Lower lobe of right lung (tissue), 2 donors: ENCODE measurements at places on chromosomes 5 and 9.

DNA sequence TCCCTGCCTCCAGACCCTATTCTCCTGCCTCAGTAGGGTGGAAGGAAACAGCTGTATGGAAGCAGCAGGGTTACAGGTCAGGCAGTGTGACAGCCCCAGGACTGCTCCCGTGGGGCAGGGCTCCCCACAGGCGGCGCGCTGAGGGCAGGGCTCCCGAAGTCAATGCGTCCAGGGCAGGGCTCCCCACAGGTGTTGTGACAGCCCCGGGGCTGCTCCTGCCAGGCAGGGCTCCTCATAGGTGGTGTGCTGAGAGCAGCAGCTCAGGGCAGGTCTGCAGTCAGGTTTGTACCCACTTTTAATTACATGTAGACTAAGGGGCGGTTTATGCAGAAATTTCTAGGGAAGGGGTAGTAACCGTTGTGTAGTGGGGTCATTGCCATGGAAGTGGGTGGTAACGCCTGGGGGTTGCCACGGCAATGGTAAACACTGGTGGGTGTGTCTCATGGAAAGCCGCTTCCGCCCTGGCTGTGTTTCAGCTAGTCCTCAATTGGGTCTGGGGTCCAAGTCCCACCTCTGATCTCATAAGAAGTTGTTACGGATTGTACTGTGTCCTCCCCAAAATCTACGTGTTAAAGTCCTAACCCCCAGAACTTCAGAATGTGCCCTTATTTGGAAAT is 16.7 kb upstream of the TERT start:
- DNase-seq = peak; percentile 38

- no peak for DNase-seq
These were observed 1.7 kb downstream of the GRIN3A start for GRCh38 chr9:101736717-101737116.

DNA sequence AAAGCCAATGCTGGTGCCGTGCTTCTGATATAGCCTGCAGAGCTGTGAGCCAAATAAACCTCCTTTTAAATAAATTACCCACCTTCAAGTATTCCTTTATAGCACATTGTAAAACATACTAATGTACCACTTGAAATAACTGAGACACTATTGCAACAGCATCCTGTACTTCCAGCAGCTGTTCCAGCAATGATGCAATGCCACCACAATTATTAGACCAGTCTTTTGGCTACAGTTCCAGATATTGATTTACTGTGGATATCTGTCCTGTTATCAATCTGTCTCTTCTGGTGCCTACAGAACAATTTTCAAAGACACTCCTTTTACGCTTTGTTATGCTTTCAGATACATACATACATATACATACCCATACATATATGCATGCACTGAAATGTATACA is 567.9 kb downstream of the TAF11L14 start:
- DNase-seq = no peak

- DNase-seq = no peak
These were observed 85.8 kb downstream of the TAF11L14 start for GRCh38 chr5:17720071-17720470.

DNA sequence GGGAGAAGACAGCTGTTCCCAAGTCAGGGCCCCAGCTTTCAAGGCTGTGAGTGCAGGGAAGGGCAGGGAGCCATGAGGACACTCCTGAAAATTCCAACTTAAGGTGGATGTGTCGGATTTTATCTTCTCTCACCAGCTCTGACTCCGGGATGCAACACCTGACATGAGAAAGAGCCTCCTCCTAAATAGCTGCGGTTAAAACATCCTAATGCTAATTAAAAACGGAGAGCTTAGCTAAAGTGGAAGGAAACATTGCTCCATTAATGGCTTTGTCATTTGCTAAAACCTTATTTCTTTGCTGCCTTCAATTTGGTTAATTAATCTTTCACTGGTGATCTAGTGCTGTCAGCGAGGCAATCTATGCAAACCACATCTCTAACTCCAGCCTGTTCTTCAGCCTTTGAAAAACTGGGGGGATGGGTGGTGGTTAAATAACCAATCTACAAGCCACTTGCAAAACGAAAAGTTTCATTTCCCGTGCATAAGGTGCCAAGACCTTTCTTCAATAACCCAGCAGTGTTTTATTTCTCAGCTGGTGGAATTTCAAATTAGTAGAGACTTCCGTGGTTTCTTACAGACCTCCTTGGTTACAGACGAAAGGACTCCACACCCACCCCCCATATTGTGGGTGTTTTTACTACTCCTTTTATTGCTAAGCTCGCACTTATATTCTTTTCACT is 379.6 kb downstream of the MLLT3 start:
- DNase-seq = no peak

DNA sequence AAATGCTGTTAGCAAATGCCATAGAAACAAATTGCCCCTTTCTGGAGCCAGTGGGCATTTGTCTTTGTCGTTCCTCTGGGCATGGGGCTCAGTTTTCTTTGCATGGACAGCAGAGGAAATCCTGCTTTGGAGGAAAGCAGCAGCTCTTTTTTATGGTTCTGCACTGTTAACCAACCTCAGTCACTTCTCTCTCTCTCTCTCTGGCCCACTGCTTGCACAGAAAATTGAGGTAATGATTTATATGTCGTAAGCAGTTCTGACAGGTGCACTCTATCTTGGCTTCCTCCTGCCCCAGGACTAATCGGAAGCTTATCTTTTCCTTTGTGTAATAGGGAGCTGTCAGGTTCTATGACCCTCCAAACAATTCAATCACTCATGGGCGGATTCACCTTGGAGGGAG is 159.6 kb upstream of the GPR151 start:
- DNase-seq = no peak

DNA sequence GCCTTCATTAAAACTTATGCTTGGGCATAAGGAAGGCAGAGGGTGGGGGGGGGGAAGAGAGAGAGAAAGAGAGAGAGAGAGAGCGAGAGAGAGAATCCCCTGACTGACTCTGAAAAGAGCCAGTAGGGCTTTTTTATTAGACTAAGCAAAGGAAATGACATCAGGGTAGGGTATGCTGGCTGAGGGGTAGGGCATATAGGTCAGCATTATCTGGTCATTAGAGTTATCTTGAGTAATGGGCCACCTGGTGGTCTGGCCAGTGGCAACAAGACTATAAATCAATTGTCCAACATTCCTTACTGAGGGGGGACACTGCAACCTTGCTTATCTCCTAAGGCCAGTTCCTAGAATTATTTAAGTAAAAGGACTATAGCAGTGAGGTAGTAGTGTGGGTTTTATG is 67.2 kb downstream of the TSSK1B start:
- no peak for DNase-seq

DNA sequence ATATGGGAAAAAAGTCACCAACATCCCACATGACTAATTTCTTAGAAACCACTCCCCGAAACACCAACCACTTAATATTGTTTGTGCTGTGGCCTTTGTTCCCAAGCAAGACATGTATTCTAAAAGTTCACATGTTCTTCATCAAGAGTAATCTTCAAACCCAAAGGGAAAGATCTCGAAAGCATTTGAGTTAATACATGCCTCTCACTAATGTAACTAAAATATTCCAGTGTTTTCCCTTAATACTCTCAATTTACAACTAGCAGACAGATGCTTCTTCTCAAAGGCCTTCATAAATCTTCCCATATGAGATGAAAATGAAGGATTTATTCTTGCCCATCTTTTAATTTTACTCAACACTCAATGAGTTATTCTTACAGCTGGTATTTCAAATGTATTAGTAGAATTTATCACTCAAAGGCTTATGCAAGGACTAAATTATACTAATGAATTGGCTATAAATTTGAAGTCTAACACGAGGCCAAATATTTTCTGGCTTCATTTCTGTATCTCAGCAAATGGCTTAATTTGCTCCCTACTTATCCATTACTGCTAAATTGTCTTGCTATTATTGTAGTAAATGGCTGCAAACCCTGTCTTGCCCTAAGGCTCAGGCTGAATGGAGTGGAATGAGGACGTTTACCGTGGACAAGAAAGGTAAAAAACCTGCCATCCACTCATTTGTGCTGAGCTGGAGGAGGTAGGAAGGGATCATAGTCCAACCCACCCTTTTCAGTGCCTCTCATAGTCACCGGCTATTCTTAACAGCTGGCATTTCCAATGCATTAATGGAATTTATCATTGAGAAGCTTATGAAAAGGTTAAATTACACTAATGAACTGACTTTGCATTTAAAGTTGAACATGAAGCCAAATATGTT is 474.4 kb downstream of the RASEF start:
- no peak for DNase-seq

GRCh38 chr5:53819482-53819881 is 259.0 kb downstream of the NDUFS4 start:
- DNase-seq = no peak

DNA sequence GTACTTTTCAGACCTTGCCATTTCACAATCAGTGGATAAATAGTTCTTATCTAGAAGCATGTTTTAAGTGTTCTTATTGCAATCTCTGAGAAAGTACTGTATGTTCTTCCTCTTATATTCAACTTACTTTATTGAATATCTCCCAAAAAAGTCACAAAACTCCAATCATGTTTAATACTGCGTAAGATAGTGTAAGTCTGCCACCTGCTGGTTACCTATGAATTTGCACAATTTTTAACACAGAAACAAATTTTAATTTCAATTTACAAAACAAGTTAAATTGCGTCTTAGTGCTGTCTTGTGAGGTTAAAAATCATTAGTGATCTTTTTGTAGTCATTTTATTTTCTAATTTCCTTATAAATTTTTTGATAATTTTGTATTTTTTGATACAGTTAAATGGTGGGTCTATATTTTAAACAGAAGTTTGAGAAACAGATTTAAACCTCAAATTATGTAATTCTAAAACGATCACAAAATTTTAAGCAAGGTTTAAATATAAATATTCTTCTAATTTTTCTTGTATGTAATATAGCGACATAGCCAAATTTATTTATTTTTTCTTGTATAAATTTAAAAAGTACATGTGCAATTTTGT is 115.8 kb downstream of the EMB start:
- no peak for DNase-seq

- no peak for DNase-seq
These were observed 47.0 kb upstream of the TGFBR1 start for GRCh38 chr9:99057665-99058625.

GRCh38 chr9:133120501-133121197 is 391 bp downstream of the RALGDS start:
- no peak for DNase-seq

DNA sequence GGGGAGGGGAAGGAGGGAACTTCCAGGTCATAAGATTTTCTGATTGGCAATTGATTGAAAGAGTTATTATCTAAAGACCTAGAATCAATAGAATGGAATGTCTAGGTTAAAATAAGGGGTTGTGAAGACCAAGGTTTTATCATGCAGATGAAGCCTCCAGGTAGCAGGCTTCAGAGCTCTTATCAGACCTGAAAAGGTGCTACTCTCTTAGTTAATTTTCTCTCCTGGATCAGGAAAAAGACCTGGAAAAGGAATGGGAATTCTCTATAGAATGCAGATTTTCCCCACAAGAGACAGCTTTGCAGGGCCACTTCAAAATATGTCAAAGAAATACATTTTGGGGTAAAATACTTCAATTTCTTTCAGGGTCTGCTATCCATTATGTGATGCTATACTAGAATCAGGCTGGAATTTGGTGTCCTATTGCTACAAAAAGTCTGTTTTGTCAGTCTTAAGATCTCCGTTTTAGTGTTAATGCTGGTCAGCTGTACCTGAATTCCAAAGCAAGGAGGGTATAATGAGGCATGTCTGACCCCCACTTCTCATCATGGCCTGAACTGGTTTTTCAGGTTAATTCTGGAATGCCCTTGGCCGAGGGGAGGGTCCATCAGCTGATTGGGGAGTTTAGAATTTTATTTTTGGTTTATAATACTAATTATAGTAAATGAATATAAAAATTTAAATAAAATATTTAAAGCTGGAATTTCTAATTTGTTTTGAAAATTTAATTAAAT is 16.6 kb upstream of the STOM start:
- no peak for DNase-seq

GRCh38 chr5:58197875-58198274 is 262.0 kb downstream of the PLK2 start:
- DNase-seq = no peak

- DNase-seq = no peak
These were observed 189.7 kb downstream of the PSAT1 start for GRCh38 chr9:78486661-78487060.

GRCh38 chr5:91174396-91174795 is 208.7 kb downstream of the ARRDC3 start:
- no peak for DNase-seq

- DNase-seq = peak; percentile 30
These were observed 18.2 kb upstream of the MXD3 start for GRCh38 chr5:177329883-177330282.
